Ovary (tissue), 10 donors: ENCODE measurements at places on chromosomes 16 and 17. TPM values are rescaled to one million over a fixed set of nuclear protein-coding genes. Genes with fewer than 3 reads are reported as not detected.

DNA sequence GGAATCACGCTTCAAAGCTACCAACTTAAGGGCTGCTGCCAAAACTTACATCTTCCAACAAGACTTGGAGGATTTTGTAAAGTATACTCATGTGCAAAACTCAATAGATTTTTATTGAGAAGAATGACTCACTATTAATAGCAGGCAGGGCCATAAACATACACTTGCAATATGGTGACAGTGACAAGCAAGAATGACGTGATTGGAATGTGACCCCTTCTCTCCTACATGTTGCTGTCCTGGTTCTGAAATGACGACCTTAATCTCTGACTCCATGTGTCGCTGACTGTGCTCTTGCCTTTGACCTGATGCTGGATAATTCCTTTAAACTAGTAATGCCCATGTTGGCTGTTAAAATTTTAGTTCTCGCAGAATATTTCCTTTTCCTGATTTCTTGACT is 174.5 kb downstream of the PARN start:
- no peaks in the 10 kb centered on the region for H3K27me3 ChIP-seq
- no peaks in the 10 kb centered on the region for H3K36me3 ChIP-seq
- no peak overlapping the region for H3K4me3 ChIP-seq
- no peak for DNase-seq
- no peak overlapping the region for H3K27ac ChIP-seq

DNA sequence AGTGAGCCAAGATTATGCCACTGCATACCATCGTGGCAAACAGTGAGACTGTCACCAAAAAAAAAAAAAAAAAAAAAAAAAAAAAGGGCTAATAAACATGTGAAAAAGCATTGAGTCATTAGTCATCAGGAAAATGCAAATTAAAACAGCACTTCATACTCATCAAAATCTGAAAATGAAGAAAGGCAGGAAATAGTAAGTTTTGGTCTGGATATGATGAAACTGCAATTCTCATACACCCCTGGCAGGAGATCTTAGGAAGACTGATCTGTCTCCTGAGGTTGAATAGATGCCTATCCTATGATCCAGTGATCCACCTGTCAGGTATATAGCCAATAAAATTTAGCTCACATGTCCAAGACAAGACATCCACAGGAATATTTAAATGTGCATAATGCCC is 212.7 kb downstream of the CPPED1 start:
- no peaks in the 10 kb centered on the region for H3K27me3 ChIP-seq
- H3K36me3 ChIP-seq: no peaks in the 10 kb centered on the region
- no peak for DNase-seq
- no peak overlapping the region for H3K27ac ChIP-seq
- no peaks in the 10 kb centered on the region for H3K4me1 ChIP-seq

DNA sequence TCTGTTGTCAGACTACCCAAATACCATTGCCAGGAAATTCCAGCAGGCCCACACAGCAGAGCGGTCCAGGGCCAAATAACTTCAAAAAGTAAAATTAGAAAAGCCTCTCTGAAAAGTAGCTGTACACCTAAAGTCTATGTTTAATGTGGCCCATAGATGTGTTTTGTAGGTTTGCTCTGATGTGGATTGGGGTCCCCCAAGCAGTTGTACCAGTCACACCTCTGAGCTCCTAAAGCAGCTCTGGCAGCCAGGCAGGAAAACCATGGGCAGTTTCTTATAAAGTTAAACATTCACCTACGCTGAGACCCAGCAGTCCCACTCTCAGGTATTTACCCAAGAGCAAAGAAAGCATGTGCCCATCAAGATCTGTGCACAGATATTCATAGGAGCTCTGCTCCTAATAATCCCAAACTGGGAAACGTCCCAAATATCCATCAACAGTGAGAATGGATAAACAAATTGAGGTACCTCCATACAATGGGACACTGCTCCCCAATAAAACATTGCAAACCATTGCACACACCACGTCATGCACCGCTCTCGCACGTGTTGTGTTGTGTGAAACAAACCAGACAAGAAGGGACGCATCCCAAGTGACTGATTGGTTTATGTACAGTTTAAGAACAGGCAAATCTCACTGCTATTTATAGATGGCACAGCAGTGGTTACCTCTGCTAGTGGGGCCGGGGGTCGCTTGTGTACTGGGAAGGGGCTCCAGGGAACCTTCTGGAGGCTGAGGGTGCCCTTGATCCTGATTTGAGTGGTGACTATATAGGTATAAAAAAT is 15.8 kb upstream of the PRM1 start:
- peak overlapping the region; percentile 9 for H3K27ac ChIP-seq

- no peak for DNase-seq
- no peaks in the 10 kb centered on the region for H3K27me3 ChIP-seq
- H3K36me3 ChIP-seq: no peaks in the 10 kb centered on the region
Measured at GRCh38 chr16:28879261-28879840, 1.1 kb downstream of the ATP2A1 start.

GRCh38 chr16:71491054-71491453 is 1.9 kb upstream of the ZNF19 start:
- no peaks in the 10 kb centered on the region for H3K27me3 ChIP-seq
- no peak overlapping the region for H3K4me3 ChIP-seq
- no peaks in the 10 kb centered on the region for H3K4me1 ChIP-seq
- no peak for DNase-seq
- no peaks in the 10 kb centered on the region for H3K36me3 ChIP-seq

- peak overlapping the region; percentile 93 for H3K27ac ChIP-seq
- no peaks in the 10 kb centered on the region for H3K27me3 ChIP-seq
- no peak for DNase-seq
- peak overlapping the region; percentile 77 for H3K4me3 ChIP-seq
- H3K4me1 ChIP-seq: peaks cover 3% of the 10 kb centered on the region
- no peaks in the 10 kb centered on the region for H3K36me3 ChIP-seq
Measured at GRCh38 chr16:73056921-73057290, 9.0 kb upstream of the ZFHX3 start.

DNA sequence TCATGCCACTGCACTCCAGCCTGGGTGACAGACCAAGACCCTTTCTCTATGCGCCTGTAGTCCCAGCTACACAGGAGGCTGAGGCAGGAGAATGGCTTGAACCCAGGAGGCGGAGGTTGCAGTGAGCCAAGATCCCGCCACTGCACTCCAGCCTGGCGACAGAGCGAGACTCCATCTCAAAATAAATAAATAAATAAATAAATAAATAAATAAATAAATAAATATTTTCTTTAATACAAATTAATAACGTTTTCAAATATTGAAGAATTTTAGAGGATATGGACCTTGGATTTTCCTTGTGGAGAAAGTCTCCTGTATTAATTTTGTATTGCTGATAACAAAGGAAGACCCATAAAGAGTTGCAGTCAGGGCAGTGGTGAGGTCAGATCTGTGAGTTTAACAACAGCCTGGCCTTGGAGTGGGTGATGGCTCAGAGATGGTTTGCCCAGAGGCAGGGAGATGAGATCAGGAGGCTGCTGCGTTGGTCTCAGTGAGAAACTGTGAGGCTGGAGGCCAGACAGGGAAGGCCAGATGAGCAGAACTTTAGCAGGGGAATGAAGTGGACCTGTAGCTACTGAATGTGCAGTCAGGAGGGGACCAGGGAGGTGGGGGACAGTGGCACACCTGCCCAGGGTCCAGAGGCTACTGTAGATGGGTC is 4.4 kb upstream of the ASGR1 start:
- no peak overlapping the region for H3K4me3 ChIP-seq
- no peak overlapping the region for H3K27ac ChIP-seq
- H3K36me3 ChIP-seq: no peaks in the 10 kb centered on the region
- no peaks in the 10 kb centered on the region for H3K27me3 ChIP-seq
- H3K4me1 ChIP-seq: no peaks in the 10 kb centered on the region

GRCh38 chr16:30744183-30744582 is 4.0 kb upstream of the PHKG2 start:
- DNase-seq: no peak
- H3K27ac ChIP-seq: no peak overlapping the region
- no peak overlapping the region for H3K4me3 ChIP-seq

GRCh38 chr17:2238432-2239169 is 65.0 kb downstream of the SMG6 start:
- DNase-seq: no peak
- peaks cover 23% of the 10 kb centered on the region for H3K4me1 ChIP-seq
- H3K27ac ChIP-seq: peak overlapping the region; percentile 79
- H3K4me3 ChIP-seq: no peak overlapping the region
- H3K27me3 ChIP-seq: no peaks in the 10 kb centered on the region
- no peaks in the 10 kb centered on the region for H3K36me3 ChIP-seq

DNA sequence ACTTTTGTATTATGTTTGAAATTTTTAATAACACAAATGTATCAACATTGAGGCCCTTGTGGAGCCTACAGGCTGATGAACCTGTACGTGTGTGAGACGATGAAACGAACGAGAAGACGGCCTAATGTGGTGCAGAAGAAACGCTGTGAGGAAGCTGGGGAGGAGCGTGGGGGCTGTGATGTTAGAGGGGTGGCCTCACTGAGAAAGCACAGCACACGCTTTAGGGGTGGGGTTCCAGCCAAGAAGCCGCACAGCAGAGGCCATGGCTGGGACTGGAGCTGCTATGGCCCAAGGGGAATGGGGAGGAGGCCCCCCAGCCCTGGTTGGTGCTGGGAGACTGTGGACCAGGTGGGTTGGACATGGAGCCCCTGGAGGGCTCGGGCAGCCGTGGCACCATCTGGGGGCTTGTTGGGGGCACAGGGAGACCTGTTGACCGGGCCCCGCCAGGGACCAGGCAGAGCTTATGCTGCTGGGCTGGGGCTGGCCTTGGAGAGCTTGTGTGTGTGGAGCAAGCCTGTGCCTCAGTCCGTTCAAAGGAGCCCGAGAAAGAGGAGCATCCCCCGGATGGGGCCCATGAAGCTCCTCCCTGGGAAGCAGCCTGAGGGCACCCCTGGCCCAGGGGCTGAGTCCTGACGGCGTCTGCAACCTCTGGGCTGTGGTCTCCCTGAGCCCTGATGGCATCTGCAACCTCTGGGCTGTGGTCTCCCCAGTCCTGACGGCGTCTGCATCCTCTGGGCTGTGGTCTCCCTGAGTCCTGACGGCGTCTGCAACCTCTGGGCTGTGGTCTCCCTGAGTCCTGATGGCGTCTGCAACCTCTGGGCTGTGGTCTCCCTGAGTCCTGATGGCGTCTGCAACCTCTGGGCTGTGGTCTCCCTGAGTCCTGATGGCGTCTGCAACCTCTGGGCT is 44.7 kb downstream of the METRNL start:
- no peak for DNase-seq
- H3K4me1 ChIP-seq: peaks cover 3% of the 10 kb centered on the region
- H3K27me3 ChIP-seq: no peaks in the 10 kb centered on the region
- no peak overlapping the region for H3K27ac ChIP-seq

Gene RASL10B
- 14.8 TPM for total RNA-seq

Gene DOC2B
- 1.7 TPM for total RNA-seq

Gene DRC3
- 35.3 TPM for total RNA-seq

Gene CA7
- not detected for total RNA-seq

Gene DNAH17
- 0.12 TPM for total RNA-seq

Gene TBX4
- not detected for total RNA-seq

Gene PNMT
- 1.5 TPM for total RNA-seq

Gene SDR42E2
- total RNA-seq: 0.25 TPM

Gene GAS2L2
- total RNA-seq: not detected
